ENCODE measurements at places on chromosomes 7 and 10.
A peak's percentile ranks its signal among the peaks of the same experiment; 100 is the strongest.

DNA sequence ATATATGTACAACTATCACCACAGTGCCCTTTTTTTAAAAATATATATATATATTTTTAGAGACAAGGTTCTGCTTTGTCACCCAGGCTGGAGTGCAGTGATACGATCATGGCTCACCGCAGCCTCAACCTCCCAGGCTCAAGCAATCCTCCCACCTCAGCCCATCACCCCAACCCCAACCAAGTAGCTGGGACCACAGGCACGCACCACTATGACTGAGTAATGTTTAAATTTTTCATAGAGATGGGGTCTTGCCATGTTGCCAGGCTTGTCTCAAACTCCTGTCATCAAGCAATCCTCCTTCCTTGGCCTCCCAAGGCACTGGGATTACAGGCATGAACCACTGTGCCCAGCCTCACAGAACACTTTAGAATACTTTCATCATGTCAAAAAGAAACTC, 234.9 kb downstream of the SH2D4B start:
- DNase-seq = no peak

DNA sequence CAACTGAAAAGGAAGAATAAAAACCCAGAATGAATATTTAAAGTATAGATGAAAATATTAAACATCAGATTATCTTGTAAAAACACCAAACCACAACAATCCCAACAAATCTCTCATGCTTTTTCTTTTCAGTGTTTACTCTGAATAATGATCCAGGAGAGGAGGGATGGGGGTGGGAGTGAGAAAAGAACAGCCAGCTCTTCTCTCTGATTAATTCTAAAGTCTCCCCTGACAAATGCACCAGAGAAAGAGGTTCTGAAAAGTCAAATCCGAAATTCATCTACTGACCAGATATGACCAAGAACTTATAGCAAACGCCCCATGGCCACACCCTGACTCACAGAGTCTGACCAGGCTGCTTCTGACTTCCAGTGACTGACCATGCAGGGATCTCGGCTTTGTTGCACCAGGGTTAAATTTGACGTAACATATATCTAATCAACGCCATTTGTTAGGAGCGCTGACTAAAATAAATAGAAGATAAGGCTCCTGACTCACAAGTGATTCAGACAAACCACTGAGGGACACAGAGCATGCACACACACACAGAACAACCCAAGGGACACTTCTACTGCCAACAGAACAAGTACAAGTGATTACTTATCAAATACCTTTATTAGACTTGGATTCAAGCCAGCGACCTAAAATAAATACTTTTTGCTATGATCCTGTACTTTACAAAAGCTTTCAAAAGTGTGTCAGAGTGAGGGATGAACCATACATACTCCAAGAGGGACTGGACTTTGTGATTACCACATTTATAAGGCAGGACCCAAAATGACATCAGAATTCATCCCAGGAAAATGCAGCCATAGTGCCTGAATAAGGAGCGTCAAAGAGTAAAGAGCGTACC, 9.3 kb upstream of the SPOCK2 start:
- peak; percentile 86 for DNase-seq

- DNase-seq = no peak
Measured at GRCh38 chr7:72435366-72435765, 23.2 kb upstream of the CALN1 start.

GRCh38 chr10:30389543-30389942, 40.5 kb upstream of the MTPAP start:
- no peak for DNase-seq

- DNase-seq = no peak
Measured at GRCh38 chr10:60717852-60718251, 60.4 kb upstream of the CDK1 start.

DNA sequence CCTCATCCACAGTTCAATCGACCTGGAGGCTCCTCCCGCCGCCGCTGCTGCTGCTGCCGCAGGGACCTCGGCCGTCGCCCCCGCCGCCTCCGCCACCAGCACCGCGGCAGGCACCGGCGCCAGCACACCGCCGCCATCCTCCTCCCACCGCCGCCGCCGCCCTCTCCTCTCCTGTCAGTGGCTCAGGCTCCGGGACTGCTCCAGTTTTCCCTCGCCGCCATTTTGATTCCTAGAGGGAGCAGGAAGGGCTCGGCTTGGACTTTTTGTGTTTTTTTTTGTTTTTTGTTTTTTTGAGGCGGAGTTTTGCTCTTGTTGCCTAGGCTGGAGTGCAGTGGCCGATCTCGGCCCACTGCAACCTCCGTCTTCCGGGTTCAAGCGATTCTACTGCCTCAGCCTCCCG, 3.0 kb upstream of the MCM10 start:
- no peak for DNase-seq

DNA sequence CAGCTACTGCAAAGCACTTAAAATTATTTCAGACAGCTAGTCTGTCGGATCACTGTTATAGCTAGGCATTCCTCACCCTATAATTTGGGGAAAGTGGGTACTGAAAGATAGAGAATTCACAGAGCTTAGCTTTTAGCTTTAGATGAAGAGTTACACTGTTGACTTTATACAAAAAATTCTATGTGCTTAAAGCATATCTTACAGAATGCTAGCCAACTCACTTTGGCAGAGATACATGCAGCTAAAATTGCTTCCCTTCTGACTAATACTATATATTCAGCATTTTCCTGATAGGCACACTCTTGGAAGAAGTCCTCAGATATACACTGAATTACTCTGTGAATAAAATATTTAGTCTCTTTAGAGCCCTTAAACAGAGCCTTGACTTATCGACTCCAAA, 353.5 kb upstream of the STEAP1 start:
- no peak for DNase-seq

Data from AG08396 (cell line).